Dermis microvascular lymphatic vessel endothelial cell (primary cell): ENCODE measurements at places on chromosomes 16 and 17. TPM values are rescaled to one million over a fixed set of nuclear protein-coding genes. Genes with fewer than 3 reads are reported as not detected.

DNA sequence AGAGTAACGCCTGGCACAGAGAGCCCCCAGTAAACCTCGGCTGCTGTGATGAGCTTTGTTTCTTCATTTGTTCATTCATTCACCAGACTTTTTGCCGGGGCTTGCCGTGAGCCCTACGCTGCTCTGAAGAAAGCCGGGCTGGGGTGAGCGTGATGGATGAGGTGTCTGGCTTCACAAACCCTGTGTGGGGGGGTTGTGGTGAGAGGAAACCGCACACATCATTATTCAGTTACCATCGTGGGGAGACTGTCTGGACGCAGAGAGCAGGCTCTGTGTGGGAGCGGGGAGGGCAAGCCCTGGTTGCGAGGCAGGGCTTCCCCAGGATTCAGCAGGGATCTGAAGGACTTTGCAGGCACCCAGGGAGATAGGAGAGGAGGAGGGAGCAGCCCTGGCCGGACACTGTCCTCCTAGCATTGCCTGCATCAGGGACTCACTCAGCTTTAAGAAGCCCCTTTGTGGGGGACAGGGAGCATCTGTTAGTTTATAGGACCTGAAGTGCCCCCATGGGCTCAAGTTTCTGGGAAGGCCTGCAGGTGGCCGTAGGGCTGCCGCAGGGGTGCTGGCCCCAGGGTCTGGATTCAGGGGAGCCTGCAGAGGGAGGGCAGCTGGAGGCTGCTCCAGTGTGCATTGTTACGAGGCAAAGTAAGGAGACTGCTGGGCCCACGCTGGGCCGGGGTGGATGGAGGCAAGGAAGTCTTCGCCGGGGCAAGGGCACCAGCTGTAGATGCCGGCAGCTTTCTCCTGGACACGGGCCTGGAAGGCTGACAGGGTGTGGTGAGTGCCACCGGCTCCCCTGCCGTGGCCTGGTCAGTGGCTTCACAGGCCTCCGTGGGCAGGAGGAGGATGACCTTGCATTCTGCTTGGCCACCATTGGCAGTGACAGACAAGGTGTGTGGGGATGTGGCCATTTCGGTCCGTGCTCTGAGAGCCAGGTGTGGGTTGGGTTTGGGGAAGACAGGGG is 334.5 kb downstream of the SEC14L1 start:
- no peak for DNase-seq

- DNase-seq = no peak
Measured at GRCh38 chr16:64809876-64810629, 311.8 kb downstream of the CDH11 start.

- DNase-seq = no peak
Measured at GRCh38 chr17:39562976-39563375, 44.7 kb downstream of the NEUROD2 start.

DNA sequence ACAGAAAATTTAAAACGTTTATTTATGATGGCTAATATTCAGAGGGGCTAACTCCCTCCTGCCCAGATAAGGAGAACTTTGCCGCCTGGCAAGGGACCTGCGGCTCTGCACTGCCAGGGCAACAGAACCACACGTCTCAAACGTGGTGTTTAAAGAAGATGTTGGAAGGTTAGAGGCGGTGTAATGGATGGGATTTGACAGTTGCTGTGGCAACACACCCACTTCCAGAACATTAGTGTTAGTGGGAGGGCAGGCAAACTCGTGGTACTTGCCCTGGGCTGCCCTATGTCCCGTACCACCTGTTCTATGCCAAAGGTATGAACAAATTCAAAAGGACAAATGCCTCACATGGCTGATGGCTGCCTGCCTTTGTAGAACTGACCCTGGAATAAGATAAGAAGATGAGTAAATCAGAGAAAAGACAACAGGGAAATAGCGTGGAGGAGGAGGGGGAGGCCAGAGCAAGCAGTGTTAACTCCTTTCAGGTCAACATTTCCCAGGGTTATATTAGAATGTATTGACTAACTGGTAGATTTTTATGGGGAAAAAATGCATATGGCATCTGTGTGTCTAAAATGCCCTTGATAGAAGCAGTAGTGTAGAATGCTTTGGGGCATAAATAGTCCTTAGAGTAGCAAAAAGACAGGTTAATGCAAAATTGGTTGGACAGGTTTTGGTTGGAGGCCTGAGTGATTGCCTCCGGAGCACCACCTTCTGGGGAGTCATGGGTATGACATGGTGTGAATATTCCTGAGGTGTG is 30.8 kb downstream of the HLF start:
- peak; percentile 55 for DNase-seq

The PRDM7 gene
- total RNA-seq = not detected in 2 replicates

The GRAP gene
- total RNA-seq = 152 and 398 TPM in 2 replicates

GRCh38 chr16:66930189-66930588 is 4.0 kb downstream of the CIAO2B start:
- DNase-seq = no peak

The CTRB1 gene
- not detected in 2 replicates for total RNA-seq

DNA sequence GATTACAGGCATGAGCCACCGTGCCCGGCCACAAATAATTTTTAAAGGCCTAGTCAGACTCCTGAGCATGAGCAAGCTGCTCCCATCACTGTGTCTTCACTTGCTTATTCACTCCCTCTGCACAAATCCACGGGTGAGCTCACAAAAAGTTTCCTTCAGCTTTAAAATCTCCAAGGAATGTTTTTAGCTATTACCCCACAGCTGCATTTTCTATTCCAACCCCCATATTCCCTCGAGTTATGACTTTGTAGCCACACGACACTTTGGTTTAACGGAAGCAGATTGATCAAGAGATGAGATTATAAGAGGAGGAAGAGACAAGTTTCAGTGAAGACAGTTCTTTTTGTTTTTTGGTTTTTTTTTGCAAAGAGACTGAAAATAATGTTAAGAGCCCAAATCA is 49.1 kb upstream of the SLC25A19 start:
- no peak for DNase-seq

DNA sequence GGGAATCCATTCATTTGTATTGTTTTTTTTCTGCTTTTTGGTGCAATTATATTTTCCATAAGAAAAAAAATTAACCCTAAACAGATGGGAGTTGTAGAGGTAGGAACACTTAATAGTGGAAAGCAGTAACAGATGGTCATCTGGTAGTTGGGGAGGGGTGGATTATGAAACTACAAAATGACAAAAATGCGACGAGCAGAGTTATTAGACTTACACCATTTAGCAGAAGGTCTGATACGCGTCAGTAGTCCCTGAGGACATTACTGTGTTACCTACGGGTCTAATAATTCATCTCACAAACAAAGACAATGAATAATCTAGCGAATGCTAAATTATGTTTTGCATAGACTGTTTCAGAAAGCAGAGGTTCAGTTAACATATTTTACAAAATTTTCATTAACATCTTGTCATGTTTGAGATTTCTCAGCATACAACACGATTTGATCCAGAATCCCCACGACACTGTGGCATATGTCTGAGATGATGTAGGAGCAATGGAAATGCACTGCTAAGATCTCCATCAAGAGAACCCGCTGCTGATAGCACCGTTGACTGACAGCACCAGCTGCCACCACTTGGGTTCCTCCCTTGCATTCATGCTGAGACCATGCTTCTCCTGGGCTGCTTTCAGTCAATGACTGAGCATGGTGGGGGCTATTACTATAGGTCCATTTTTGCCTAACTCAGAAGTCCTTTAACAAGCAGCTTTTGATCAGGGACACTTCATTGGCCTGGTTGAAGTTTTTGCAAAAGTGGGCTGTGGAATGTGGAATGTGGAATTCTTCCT is 182.2 kb upstream of the CPHXL start:
- no peak for DNase-seq

GRCh38 chr17:412211-413015 is 59.8 kb upstream of the RPH3AL start:
- DNase-seq = peak; percentile 65

DNA sequence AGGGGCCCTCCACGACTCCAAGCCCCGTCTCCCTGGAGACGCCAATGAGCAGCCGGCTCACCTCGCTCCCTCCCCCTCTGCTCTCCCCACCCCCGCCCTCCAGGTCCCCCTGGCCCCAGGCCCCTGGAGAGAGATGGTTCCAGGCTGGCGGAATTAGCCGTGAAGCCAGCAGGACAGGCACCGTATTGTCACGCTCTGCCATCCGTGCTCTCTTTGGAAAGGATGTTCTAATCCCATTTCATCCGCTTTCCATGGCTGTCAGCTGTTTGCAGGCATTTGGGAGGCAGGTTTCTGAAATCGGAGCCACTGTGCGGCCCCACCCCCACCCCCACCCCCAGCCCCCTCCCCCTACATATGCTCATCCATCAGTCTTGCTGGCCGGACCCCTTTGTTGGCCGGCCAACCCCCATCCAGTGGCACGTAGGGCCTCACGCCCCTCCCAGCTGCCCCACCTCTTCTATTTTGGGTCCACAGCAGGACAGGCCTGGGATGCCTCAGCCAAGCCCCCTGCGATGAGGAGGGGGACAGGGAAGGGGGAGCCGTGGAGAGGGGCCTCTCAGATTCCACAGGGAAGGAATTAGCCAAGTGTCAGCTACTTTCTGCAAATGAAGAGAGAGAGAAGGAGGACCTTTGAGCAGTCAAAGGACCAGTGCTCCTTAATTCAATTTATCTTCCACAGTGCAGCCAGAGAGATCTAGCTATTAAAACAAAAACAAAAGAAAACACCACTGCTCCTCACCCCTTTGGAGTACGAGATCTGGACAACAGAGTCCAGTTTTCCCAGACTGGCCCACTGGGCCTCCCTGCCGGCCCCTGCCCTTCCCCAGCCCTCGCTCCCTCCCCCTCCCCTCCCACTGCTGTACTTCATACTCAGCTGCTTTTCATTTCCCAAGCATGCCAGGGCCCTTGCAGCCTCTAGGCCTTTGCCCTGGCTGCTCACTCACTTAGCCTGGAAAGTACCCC is 30.7 kb downstream of the SDK2 start:
- no peak for DNase-seq

The C17orf78 gene
- total RNA-seq = not detected in 2 replicates
